Keratinocyte (primary cell): ENCODE measurements at places on chromosomes 2 and 18.

GRCh38 chr2:157181234-157181633, 76.3 kb upstream of the GALNT5 start:
- no peak for DNase-seq

DNA sequence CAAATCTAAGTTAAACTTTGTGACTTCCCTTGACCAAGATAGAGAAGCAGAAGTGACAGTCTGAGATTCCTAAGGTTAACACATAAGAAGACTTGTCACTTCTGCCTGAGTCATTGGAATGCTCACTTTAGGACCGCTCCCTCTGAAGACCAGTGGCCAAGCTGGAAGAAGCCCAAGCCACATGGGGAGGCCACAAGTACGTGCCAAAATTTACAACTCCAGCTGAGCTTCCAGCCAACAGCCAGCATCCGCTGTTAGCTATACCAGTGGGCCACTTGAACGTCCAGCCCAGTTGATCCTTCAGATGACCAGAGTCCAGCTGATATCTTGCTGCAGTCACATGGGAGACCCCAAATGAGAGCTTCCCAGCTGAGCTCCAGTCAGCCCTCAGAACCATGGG, 18.1 kb upstream of the ANTXR1 start:
- DNase-seq: no peak

DNA sequence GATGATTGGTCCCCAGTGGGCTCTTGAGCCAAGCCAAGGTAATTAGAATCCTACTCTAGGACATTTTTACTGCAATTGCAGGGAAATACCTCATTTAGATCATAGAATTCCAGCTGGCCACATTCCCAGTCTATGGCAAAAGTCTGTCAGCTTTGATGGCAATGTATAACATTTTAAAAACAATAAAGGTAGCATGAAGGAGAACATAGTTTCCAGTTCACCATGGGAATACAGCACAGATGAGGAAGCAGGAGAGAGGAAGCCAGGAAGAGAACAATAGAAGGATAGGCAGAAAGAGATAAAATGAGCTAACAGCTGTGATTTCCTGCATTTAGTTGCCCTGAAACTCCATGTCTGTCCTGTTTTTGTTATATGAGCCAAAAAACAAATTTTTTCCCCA, 897.3 kb upstream of the DDX18 start:
- DNase-seq: no peak

GRCh38 chr18:22521026-22521707, 103.5 kb upstream of the CTAGE1 start:
- DNase-seq: no peak

GRCh38 chr2:219335373-219335786, 2.8 kb upstream of the RESP18 start:
- no peak for DNase-seq

- no peak for DNase-seq
These were observed 9.5 kb downstream of the CAPN14 start for GRCh38 chr2:31207790-31208189.

DNA sequence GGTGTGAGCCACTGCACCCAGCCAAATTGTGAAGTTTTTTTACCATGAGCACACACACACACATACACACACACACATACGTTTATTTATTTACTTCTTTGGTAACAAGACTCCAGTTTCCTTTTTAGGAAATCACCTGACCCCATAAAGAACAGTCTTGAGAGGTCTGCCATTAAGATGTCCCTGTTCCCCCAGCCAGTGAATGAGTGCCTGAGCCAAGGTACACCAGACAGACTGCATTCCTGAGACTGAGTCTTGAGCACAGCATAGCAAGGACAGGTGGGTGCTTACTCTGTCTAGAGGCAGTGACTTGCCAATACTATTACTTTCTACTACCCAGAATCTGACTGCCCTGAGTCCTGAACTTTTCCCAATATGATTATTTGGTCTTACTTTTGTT, 167.2 kb upstream of the SATB2 start:
- DNase-seq: no peak

DNA sequence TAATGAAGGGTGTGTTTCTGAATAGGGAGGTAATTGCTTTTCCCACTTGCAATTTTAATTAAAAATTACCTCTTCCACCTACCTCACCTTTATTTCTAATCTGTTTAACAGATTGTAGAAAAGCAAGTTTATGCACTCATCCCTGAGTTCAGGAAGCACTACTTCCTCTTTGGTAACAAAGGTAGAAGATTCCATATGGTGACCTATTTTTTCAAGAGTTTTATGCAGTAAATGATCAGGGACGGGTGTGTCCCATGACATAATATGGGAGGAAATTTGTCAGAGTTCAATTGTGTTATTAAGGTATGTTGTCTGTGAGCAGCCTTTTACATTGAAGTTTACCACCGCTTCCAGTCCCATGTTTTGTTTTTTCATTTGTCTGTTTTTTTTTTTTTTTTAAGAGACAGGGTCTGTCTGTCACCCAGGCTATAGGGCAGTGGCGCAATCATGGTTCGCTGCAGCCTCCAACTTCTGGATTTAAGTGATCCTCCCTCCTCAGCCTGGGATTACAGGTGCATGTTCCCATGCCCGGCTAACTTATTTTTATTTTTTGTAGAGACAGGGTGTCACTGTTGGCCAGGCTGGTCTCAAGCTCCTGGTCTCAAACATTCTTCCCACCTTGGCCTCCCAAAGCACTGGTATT, 68.2 kb downstream of the ASAP2 start:
- no peak for DNase-seq

DNA sequence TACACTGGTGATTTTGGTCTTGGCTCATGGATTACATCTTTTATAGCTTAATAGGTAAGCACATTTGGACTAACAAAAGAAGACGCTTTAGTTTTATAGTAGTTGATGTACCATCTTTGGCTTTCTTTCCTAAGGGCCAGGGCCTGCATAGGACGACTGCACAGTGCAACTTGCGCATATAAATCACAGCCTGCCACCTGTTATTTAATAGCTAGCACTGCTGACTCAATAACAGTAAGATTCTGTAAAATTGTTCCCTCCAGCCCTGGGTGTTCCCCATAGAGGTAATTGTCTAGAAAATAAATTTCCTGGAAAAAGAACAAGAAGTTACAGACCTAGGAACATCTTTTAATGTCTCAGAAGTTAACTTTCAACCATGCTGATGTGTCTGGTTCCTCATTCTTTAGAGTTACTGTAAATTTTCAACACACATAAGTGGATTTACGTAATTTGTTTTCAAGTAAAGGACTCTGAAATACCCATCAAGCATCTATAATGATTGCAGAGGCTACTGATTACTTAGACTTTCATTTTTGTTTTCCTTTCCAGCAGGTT, 594.2 kb upstream of the NXPH2 start:
- no peak for DNase-seq

GRCh38 chr2:101627285-101628029, 70.0 kb upstream of the MAP4K4 start:
- no peak for DNase-seq

GRCh38 chr18:11882636-11883035, 25.5 kb downstream of the MPPE1 start:
- DNase-seq: no peak

- DNase-seq: no peak
These were observed 150.6 kb downstream of the TMX3 start for GRCh38 chr18:68564351-68564750.

GRCh38 chr2:148603562-148603920, 41.0 kb upstream of the EPC2 start:
- no peak for DNase-seq

- DNase-seq: no peak
These were observed 243.4 kb upstream of the RBBP8 start for GRCh38 chr18:22689712-22690111.

- no peak for DNase-seq
These were observed 34.4 kb downstream of the ZFP36L2 start for GRCh38 chr2:43191947-43192516.

GRCh38 chr18:48548011-48548771, 9.4 kb downstream of the CTIF start:
- no peak for DNase-seq

- DNase-seq: no peak
These were observed 580.8 kb downstream of the ERBB4 start for GRCh38 chr2:211957799-211958198.

DNA sequence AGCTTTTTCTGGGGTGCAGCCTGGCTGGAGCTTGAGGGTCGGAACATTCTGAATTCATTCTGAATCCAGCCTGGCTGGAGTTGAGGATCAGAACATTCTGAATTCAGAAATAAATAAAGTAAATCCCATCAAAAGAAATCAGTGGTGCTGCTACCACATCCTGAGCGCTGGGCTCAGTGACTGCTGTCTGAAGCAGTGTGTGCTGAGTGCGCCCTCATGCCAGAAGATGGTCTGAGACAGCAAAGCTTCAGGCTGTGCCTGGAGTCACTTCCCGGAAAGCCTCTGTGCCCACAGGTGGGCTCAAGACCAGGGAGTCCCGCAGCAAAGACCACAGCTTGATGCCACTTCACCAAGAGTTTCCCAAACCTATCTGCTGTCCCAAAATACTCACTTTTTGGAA, 187.9 kb downstream of the VAPA start:
- no peak for DNase-seq

GRCh38 chr2:231117922-231118613, 6.8 kb downstream of the HTR2B start:
- no peak for DNase-seq

DNA sequence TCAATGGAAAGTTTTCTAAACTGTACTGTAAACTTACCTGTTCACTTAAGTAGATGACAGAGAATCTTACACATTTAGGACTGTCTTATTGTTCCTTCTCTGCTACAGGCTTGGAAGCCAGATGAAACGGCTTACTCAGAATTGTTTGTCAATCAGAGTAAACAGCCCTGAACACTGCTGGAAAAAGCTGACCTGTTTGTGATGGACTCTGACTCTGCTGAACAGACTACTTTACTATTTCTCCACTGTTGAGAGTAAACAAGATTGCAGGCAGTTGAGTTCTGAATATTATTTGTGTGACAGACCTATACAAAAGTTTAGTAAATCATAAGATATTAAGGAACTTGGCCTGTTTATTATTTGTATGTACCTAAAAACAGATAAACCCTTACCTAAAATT, 99.0 kb downstream of the NOL10 start:
- no peak for DNase-seq
